CD4-positive, alpha-beta T cell treated with Interleukin-1 beta for 1 hour (primary cell): ENCODE measurements at places on chromosomes 16 and 17.

GRCh38 chr16:88940862-88941817 is 35.9 kb downstream of the CBFA2T3 start:
- no peak for DNase-seq

- DNase-seq, result peak; percentile 72
These were observed 421 bp upstream of the DLX4 start for GRCh38 chr17:49968405-49969133.

GRCh38 chr17:59124665-59125064 is 18.0 kb upstream of the TRIM37 start:
- DNase-seq, result no peak

- no peak for DNase-seq
These were observed 27.4 kb upstream of the SSTR2 start for GRCh38 chr17:73137376-73137775.

- no peak for DNase-seq
These were observed 422.8 kb downstream of the RBFOX1 start for GRCh38 chr16:7755347-7755882.

DNA sequence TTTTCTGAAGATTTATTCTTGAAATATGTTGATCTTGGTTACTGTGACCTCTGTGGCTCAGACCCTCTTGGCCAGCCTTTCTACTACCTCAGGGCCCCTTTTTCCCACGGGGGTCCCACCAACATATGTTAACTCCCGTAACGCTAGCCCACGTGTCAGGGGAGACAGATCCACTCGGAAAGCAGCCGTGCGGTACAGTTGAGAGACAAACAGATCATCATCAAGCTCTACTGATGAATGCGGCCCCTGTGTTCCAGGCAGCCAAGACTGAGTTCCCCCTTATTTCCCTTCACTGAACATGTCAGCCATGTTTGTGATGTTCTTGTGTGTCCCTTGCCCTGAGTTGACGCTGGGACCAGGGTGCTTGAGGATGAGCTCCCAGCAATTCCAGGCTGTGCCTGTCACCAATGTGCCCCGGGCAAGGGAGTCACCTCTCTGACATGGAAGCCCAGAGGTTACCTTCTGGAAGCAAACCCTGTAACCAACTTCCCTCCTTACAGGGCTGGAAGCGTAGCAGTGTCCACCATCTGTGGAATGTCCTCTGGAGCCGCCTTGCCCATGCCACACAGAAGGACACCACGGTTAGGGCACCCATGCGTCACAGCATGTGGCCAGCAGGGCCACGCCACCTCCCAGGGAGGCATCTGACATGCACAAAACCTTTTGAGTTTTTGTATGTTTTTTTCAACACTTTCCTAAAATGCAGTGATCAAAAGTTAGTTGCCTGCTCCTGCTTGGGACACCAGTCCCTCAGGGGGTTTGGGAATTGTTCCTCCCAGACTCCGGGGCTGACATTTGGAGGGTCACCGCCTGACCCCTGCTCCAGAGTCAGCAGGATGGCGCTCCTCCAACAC is 193.7 kb upstream of the CHMP6 start:
- DNase-seq, result no peak

DNA sequence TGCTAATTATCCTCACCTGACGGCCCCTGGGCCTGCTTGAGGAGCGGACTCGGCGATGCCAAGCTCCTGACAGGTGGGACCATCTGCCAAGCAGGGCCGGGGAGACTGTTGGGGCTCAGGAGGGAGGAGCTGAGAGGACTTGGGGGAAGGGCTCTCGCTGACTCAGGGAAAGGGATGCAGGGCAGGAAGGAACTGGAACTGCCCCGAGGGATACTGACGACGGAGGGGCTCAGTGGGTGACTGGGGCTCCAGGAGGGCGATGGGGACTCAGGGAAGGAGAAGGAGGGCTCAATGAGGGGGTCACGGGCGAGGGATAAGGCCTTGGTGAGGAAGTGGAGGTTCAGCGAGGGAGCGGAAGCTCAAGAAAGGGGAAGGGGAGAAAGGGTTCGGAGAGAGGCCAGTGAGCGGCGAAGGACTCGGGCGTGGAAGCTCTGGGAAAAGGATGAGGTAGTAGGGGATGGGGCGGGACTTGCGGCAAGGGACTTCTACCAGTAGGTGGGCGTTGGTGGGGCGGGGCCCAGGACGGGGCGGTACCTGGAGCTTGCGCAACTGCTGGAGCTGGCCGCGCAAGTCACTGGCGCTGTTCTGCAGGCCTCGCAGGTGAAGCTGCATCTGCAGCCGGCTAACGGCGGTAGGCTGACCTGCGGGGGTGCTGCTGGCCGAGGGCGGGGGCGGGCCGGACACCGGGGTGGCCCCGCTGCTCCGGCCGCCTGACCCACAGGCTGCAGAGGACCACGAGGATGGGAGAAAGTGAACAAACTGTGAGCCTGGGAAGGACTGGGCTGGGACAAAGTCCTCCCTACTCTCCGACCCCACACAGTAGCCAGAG is 46.5 kb downstream of the SRCIN1 start:
- peak; percentile 88 for DNase-seq

- DNase-seq, result no peak
These were observed 162.3 kb downstream of the KATNIP start for GRCh38 chr16:27712251-27712711.

DNA sequence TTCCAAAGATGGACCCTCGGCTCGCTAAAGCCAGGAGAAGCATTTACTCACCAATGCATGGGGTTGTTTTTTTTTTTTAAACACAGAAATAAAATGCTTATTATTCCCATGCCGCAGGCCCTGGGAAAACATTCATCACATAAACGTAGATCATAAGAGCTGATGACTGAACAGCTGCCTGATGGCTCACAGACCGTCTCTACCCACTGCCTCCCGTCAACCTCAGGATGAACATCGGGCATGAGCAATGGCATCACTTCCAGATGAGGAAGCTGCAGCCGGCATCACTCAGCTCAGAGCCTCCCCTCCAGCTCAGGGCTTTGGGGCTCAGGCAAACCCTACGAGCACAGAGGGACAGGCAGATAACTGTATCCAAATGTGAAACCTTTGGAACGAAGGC is 380.6 kb downstream of the CPPED1 start:
- DNase-seq, result no peak

- DNase-seq, result no peak
These were observed 20.0 kb upstream of the PABPN1L start for GRCh38 chr16:88886420-88886844.

GRCh38 chr17:65800655-65801054 is 239.2 kb upstream of the AXIN2 start:
- DNase-seq, result no peak

DNA sequence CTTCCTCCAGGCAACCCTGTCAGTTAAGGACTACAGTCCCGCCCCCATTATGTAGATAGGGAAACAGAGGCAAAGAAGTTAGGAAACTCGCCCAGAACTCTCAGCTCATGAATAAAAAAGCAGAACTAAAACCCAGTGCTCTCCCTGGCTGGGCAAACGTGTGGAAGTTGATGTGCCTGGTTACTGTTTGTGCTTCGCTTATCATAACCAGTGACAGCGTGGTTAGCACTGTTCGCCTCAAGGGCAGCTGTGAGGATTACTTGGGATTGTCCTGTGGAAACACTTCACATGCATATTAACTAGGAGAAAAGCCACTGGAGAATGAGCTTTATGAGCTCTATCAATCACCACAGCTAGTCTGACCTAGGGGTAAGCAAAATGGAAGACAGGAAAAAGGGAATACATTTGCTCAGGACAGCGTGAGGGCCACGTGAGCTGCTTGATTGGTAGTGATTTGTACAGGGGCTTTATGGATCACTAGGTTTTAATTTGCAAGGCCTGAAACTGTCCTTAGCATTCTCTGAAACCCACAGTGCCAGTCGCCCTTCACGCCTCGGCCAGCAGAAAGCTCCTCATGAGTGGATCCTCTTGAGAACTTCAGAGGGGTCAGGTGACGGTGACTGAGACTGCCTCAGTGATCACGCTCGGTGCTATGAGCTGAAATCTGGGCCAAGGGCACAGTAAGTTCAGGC is 19.9 kb downstream of the CYB5D2 start:
- no peak for DNase-seq

DNA sequence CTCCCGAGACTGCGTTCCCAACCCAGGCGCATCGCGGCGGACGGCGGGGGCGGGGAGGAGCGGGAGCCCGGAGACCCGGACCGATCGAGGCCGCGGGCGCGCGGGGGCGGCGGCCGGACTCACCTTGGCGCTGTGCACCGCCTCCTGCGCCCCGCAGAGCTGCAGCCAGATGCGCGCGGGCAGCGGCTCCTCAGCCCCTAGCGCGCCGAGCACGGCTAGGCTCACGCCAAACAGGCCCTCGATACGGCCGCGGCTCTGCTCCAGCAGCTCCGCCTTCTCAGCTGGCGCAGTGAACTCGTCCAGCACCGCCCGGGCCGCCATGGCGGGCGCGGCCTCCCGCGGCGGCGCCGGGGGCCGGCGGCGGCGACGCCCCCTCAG is 339 bp downstream of the N4BP1 start:
- no peak for DNase-seq

DNA sequence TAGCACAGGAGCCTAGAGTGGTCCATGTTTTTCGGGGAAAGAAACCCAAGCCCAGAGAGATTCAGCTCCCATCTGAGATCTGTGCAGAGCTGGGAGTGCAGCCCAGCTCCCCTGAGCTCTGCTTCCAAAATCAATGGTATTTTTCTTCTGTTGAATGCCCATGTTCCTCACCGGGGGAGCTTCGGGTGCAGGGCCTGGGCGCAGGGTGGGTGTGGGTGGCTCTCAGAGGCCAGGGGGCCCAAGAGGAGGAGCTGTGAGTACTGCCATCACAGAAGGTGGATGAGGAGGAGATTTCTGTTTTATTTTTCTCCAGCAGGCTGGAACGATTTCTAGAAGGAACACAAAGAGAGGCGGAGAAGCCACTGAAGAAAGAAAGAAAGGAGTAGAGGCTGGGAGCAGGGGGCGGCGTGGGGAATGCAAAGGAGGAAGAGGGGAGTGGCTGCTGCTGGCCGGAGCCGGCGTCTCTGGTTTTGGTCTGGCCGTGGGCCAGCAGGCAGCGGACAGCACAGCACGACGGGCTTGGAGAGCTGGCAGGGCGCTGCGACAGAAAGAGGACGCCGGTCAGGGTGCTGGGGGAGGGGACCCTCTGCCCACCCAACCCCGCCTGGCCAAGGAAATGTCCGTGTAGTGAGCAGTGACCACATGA is 76.2 kb upstream of the KSR1 start:
- DNase-seq, result no peak

- DNase-seq, result no peak
These were observed 79.5 kb downstream of the SLC6A2 start for GRCh38 chr16:55735120-55735781.

DNA sequence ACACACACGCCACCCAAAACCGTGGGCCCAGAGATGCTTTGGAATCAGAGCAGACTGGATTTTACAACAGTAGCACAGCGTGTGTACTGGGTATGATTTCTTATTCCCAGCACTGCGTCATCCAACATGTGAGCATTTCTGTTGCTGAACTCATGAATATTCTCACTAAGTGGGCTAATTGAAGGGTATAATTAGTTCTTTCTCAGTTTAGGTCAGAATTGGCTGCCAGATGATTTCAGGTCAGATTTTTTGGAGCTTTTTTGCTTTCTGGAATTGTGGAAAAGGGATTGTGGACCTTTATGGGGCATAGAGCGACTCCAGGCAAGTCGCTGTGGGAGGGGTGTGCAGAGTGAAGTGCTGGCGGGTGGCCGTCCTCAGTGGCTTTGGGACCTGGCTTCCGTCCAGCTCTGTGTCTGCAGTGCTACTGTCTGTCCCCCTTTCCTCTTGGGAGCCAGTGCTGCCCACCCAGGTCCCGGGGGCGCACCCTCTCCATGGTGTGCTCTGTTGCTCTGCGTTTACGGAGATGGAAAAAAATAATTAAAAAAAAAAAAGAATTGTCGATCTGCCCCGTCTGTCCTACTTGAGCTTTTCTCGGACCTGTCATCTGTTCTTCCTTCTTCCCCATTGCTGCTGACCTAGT is 25.0 kb downstream of the FOXK2 start:
- no peak for DNase-seq

- no peak for DNase-seq
These were observed 194.3 kb downstream of the C16orf78 start for GRCh38 chr16:49567950-49568349.

- no peak for DNase-seq
These were observed 65.0 kb upstream of the AXIN2 start for GRCh38 chr17:65626451-65626850.

- DNase-seq, result no peak
These were observed 41.7 kb downstream of the SYNRG start for GRCh38 chr17:37567538-37567937.

GRCh38 chr17:75637143-75637538 is 3.9 kb downstream of the SMIM5 start:
- DNase-seq, result no peak

DNA sequence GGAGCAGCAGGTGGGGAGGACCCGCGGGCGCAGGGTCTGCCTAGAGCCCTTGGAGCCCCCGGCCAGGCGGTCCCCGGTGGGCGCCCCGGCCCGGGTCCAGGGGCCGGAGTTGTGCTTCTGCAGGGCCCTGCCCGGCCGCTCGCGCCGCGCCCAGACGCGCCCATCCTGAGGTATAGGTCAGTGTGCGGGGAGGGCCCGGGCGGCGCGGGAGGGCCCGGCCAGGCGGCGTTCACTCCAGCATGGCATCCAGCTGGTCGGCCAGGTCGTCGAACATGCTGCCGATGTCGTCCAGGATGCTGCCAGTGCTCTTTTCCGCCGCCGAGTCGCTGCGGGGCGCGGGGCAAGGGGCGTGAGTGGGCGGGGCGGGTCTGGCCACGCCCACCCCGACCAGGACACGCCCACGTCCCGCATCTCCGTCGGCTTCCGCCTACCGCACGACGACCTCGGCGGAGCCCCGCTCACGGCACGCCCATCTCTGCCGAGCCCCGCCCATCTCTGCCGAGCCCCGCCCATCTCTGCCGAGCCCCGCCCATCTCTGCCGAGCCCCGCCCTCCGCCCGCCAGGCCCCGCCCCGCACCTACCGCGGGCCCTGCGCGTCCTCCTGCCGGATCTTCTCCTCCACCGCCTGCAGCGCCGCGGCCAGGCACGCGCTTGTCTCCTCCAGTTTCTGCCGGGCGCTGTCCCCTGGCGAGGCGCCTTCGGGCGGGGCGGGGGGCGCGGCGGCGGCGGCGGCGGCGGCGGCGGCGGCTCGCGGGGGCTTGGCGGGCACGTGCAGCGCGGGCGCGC is 17.9 kb downstream of the CASKIN1 start:
- peak; percentile 47 for DNase-seq

DNA sequence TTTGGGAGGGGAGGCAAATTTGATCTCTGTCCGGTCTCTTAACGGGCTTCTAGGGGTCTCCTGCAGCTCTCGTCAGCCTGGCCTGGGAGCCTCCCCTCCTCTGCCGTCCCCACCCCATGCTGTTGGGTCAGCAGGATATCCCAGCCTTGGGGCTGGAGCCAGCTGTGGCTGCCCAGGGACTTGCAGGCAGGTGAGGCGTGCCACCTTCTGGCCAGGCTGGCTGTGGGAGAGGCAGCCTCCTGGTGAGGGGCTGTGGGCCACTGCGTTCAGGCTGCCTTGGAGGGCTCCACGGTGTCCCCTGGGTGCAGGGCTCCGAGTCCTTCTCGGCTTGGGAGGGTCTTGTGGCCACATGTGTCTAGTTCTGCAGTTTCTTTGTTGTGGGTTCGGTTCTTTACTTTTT is 34.6 kb downstream of the TBCD start:
- DNase-seq, result no peak

- peak; percentile 60 for DNase-seq
These were observed 215.2 kb downstream of the ZFHX3 start for GRCh38 chr16:72832621-72833248.
